Transverse colon (tissue), 4 donors: ENCODE measurements at places on chromosomes 12 and 14. TPM values are rescaled to one million over a fixed set of nuclear protein-coding genes. Genes with fewer than 3 reads are reported as not detected.

- DNase-seq = no peak
- no peak overlapping the region for H3K27ac ChIP-seq
- no peak overlapping the region for H3K4me3 ChIP-seq
- no peaks in the 10 kb centered on the region for H3K27me3 ChIP-seq
These were observed 123.6 kb downstream of the FOXN3 start for GRCh38 chr14:89293314-89293916.

- no peaks in the 10 kb centered on the region for H3K36me3 ChIP-seq
- no peak for DNase-seq
- no peaks in the 10 kb centered on the region for H3K4me1 ChIP-seq
- H3K4me3 ChIP-seq = no peak overlapping the region
- H3K27me3 ChIP-seq = no peaks in the 10 kb centered on the region
These were observed 234.3 kb downstream of the EFCAB11 start for GRCh38 chr14:89720076-89720687.

GRCh38 chr12:109764776-109765445 lies 51.3 kb downstream of the FAM222A start:
- H3K4me3 ChIP-seq = no peak overlapping the region
- no peaks in the 10 kb centered on the region for H3K36me3 ChIP-seq
- H3K27me3 ChIP-seq = no peaks in the 10 kb centered on the region
- H3K27ac ChIP-seq = no peak overlapping the region
- DNase-seq = no peak
- H3K4me1 ChIP-seq = no peaks in the 10 kb centered on the region

Gene NKX2-1
- not detected for total RNA-seq

- DNase-seq = no peak
- H3K4me1 ChIP-seq = no peaks in the 10 kb centered on the region
- H3K4me3 ChIP-seq = no peak overlapping the region
- H3K27me3 ChIP-seq = no peaks in the 10 kb centered on the region
These were observed 144.9 kb downstream of the SRGAP1 start for GRCh38 chr12:63989301-63989845.

Gene CACNA2D4
- 7.2 TPM for total RNA-seq

Gene KCNK10
- total RNA-seq = 3.7 TPM

DNA sequence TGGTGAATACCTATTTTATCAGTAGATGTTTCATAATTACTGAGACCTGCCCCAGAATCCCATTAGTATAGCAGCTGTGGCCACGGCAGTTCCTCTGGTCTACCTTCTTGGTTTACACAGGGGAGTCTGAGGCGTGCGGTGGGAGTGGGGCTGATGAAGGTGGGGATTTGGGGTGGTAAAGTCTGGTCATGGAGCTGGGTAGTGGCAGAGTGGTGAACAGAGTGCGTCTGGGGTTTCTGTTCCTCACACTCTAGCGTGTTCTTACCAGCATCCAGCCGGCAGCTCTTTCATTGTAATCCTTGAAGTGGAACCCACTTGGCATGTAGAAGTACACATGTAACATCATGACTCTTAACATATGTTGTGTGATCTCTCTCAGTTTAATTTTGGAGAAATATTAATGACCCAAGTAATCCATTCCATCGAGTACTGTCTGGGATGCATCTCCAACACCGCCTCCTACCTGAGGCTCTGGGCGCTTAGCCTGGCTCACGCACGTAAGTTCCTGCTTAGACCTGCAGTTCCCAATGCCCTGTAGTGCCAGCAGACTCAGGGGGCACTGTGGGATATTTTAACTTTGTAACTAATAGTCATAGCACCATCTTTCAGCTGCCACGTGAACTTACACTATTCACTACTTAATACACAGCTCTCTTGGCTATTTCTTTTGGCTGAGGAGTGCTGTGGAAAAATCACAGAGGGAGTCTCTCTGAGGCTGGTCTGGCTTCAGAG lies 7.9 kb upstream of the DNAH10 start:
- no peaks in the 10 kb centered on the region for H3K27me3 ChIP-seq
- peaks cover 17% of the 10 kb centered on the region for H3K36me3 ChIP-seq
- no peak overlapping the region for H3K27ac ChIP-seq

DNA sequence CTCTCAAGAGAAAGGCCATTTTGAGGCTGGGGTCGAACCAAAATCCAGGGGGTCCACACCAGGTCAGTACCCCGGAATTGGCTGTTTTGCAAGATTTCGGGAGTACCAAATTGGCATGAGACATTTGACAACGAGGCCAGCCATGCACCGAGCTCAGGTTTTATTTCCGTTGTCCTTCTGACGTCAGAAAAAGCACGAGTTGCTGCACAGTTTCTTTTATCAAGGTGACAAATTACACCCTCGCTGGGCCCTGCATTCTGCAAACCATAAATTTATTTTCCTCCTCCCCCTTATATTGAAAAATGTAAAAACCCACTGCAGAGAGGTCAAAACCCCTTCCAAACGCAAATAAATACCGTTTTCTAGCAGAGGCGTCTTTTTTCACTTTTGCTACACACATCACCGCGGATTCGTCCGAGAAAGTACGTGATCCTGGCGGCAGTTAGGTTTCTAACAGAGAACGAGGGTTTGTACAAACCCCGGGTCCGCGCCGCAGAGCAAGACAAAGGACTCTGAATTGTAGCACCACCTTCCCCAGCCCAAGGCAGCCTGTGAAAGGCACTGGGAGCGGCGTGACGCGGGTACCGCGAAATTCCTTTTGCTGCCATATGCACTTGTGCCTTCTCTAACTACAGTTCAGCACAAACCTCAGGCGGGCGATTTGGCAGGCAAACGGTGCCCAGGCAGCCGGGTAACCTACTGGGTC lies 1.8 kb downstream of the SLC38A1 start:
- no peaks in the 10 kb centered on the region for H3K36me3 ChIP-seq
- H3K4me1 ChIP-seq = peaks cover 64% of the 10 kb centered on the region
- peak overlapping the region; percentile 96 for H3K27ac ChIP-seq

GRCh38 chr12:123748661-123749060 lies 13.4 kb upstream of the DNAH10 start:
- peaks cover 18% of the 10 kb centered on the region for H3K36me3 ChIP-seq
- H3K27ac ChIP-seq = no peak overlapping the region
- H3K27me3 ChIP-seq = no peaks in the 10 kb centered on the region
- no peak overlapping the region for H3K4me3 ChIP-seq

DNA sequence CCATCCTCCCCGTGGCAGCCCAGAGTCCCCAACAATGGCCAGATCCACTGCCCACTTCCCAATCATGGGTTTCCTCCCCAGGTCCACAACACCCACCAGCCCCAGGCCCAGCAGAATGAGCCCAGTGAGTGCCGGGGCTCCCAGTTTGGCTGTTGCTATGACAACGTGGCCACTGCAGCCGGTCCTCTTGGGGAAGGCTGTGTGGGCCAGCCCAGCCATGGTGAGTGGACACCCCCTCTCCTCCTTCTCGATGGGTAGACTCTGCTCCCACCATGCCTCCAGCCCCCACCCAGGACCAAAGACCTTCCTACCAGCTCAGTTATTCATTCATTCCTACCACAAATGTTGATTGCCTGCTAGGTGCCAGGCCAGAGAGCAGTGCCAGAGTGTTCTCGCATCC lies 23.8 kb downstream of the PAPLN start:
- H3K27me3 ChIP-seq = no peaks in the 10 kb centered on the region
- no peak for DNase-seq
- H3K36me3 ChIP-seq = no peaks in the 10 kb centered on the region

GRCh38 chr12:119274636-119275065 lies 59.9 kb upstream of the CCDC60 start:
- no peak for DNase-seq
- no peaks in the 10 kb centered on the region for H3K36me3 ChIP-seq
- no peak overlapping the region for H3K27ac ChIP-seq
- no peaks in the 10 kb centered on the region for H3K4me1 ChIP-seq
- H3K27me3 ChIP-seq = no peaks in the 10 kb centered on the region
- H3K4me3 ChIP-seq = no peak overlapping the region

GRCh38 chr14:87864356-87865270 lies 128.4 kb downstream of the GALC start:
- no peak overlapping the region for H3K4me3 ChIP-seq
- no peak overlapping the region for H3K27ac ChIP-seq
- H3K27me3 ChIP-seq = no peaks in the 10 kb centered on the region
- H3K4me1 ChIP-seq = no peaks in the 10 kb centered on the region
- no peak for DNase-seq

GRCh38 chr12:107490010-107490409 lies 195.6 kb upstream of the PWP1 start:
- peaks cover 3% of the 10 kb centered on the region for H3K4me1 ChIP-seq
- no peaks in the 10 kb centered on the region for H3K27me3 ChIP-seq
- DNase-seq = no peak
- no peak overlapping the region for H3K27ac ChIP-seq
- no peak overlapping the region for H3K4me3 ChIP-seq

DNA sequence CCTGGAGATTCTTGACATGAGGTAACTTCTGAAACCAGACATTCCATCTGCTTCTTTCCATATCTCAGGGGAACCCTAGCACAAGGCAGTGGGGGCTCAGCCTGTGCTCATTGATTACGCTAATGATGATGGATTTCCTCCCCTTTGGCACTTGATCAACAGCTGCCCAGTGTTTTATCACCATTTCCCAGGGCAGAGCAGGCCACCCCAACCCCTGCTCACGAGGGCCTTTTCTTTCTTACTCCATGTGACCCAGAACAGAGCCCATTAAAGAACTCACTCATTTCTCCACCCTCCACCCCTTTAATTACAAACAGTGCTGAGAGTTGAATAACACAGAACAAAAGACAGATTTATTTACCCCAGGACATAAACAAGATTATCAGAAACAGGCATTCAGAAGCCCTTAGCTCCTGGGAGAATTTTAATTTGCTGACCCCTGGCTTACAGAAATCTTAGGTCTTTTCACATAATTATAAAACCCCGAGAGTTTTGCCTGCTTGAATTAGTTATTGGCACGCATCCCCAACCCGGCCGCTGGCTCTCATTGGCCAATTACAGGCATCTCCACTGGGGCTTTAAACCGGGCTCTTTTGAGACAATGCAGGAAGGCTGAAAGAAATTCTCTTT lies 32.0 kb upstream of the CCDC60 start:
- no peak overlapping the region for H3K27ac ChIP-seq
- H3K27me3 ChIP-seq = no peaks in the 10 kb centered on the region
- H3K4me3 ChIP-seq = no peak overlapping the region
- DNase-seq = no peak

- no peak for DNase-seq
- no peak overlapping the region for H3K27ac ChIP-seq
- H3K4me1 ChIP-seq = no peaks in the 10 kb centered on the region
- no peaks in the 10 kb centered on the region for H3K36me3 ChIP-seq
- peaks cover 80% of the 10 kb centered on the region for H3K27me3 ChIP-seq
These were observed 890 bp downstream of the AVPR1A start for GRCh38 chr12:63149909-63150712.

Gene AKAP5
- 1.1 TPM for total RNA-seq

DNA sequence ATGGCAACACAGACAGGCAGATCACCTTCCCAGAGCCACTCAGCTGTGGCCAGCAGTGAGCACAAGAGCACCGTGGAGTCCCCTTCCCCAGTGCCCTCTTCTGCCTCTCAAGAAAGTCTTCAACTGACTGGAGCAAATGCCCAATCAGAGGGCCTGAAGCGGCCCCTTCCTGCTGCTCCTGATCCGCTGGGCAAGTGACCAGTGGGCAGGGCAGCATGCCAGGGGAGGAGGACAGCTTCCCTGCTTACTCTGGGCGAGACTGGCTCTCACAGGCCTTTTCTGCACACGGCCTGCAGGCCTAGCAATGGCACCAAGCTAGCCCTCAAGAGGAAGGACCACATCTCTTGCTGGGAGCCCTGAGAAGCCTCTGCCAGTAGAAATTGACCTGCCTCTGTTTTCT lies 890 bp downstream of the KRT71 start:
- H3K36me3 ChIP-seq = no peaks in the 10 kb centered on the region
- H3K27me3 ChIP-seq = no peaks in the 10 kb centered on the region
- H3K27ac ChIP-seq = no peak overlapping the region
- no peak for DNase-seq
- no peak overlapping the region for H3K4me3 ChIP-seq
- H3K4me1 ChIP-seq = no peaks in the 10 kb centered on the region

Gene RTL1
- total RNA-seq = not detected

GRCh38 chr14:63078569-63078968 lies 33.3 kb upstream of the KCNH5 start:
- no peak overlapping the region for H3K4me3 ChIP-seq
- no peaks in the 10 kb centered on the region for H3K27me3 ChIP-seq
- no peak for DNase-seq
- no peak overlapping the region for H3K27ac ChIP-seq
- no peaks in the 10 kb centered on the region for H3K36me3 ChIP-seq
- H3K4me1 ChIP-seq = no peaks in the 10 kb centered on the region

Gene AMHR2
- total RNA-seq = not detected

Gene KCNC2
- total RNA-seq = not detected

Gene GPR68
- 0.48 TPM for total RNA-seq

Gene CRACR2A
- 129 TPM for total RNA-seq

GRCh38 chr12:55745361-55746173 lies 2.6 kb downstream of the GDF11 start:
- no peak for DNase-seq
- no peaks in the 10 kb centered on the region for H3K36me3 ChIP-seq
- no peak overlapping the region for H3K4me3 ChIP-seq
- H3K27me3 ChIP-seq = peaks cover 21% of the 10 kb centered on the region
- H3K4me1 ChIP-seq = peaks cover 16% of the 10 kb centered on the region

Gene ABHD12B
- total RNA-seq = 0.32 TPM

DNA sequence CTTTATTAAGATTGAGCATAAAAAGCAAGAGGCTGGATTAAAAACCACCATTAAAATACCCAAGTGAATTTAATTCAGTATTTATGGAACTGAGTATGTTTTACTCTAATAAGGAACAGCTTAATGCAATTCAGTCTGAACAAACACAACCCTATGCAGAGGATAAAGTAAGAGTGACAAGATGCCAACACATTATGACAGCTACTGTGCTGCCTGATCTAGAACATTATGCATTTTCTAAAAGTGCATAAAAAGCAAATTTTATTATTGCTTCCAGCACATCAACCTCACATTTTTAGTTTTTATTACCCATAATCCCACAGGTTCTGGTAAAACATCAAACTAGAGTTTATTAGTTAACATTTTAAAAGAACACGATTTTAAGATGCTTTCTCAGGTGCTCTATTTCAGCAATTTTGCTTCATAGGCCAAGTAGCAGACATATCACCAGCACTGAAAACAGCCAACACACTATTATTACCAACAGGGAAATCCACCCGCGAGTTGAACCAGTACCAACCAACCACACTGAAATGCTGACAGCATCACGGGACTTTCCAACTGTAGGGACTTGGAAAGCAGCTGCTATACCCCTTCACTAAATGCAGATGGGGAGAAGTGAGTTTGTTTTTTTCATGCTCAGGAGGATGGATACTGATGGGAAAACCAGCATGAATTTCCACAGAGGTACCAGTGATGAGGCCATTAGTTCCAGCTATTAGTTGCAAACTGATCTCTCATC lies 372.1 kb downstream of the KCNH5 start:
- no peak for DNase-seq
- no peak overlapping the region for H3K27ac ChIP-seq
- H3K36me3 ChIP-seq = no peaks in the 10 kb centered on the region
- no peaks in the 10 kb centered on the region for H3K27me3 ChIP-seq
- H3K4me3 ChIP-seq = no peak overlapping the region

Gene KRT81
- not detected for total RNA-seq
